GM12891 (cell line): ENCODE measurements at places on chromosomes 4 and X.

GRCh38 chr4:37436546-37436945 lies 192.0 kb downstream of the NWD2 start:
- no peak for DNase-seq

DNA sequence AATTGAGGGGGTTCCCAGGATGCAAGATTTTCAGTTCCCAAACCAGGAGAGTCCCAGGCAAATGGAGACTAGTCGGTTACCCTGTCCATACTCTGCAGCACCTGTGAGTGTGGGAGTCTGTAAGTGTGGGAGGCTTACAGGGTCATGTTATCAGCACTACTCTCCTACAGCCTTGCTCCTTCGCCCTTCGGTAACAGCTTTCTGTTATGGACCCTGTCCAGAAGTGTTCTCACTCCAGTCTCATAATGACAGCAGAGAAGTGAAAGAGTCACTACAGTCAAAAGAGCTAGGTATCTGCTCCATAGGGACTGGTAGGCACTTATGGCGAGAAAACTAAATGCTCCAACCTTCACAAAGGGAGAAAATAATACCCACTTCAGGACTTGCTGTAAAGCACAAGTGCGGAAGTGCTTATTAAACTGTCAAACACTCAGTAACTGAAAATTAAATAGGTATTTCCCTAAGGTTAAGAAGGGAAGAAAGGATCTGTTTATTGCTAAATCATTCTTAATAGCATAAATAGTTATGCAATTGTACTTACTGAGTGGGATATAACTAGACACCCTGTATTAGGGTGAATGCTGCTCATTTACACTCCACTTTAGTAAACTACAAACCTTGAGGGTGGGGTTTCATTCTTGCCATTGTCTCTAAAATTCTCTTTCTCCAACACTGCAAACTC lies 2.7 kb upstream of the ADH7 start:
- no peak for DNase-seq

DNA sequence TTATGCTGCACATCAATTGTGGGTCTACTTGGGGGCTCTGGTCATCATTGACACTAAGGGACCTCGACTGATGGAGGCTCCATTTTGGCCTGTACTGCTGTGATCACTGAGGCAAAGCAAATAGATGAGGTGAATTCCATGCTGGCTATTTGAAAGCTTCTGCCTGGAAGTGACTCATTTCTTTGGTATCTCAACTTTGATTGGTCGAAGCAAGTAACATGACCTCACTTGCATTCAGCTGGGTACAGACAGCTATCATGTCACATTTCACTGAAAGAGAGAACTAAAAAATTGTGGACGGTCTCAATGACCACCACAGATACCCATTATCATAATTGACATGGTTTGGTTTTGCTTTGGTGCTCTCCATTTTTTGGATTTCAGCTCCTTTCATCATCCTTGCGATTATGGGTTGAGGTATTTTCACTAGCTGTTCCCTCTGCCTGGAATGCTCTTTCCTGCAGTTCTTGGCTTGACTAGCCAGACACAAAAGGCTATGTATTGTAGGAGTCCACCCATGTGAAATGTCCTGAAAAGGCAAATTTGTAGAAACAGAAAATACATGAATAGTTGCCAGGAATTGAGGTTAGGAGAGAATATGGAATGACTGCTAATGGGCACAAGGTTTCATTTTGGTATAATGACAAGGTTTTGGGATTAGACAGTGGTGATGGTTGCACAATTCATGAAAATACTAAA lies 369.2 kb upstream of the LCORL start:
- DNase-seq, result no peak

DNA sequence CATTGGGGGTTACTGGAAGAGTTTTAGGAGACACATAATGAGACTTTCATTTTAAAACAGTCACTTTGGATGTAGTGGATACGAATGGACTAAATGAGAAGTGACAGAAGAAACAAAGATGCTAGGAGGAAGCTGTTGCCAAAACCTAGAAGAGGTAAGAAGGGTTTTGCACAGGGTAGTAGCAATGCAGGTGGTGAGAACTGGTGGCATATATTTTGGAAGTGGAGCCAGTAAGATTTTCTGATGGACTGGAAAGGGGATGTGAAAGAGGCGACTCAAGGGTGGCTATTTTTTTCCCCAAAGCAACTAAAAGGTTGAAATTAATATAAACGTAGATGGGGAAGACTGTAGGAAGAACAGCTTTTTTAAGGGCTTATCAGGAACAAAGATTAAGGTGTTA lies 462.0 kb downstream of the IL15 start:
- DNase-seq, result no peak

DNA sequence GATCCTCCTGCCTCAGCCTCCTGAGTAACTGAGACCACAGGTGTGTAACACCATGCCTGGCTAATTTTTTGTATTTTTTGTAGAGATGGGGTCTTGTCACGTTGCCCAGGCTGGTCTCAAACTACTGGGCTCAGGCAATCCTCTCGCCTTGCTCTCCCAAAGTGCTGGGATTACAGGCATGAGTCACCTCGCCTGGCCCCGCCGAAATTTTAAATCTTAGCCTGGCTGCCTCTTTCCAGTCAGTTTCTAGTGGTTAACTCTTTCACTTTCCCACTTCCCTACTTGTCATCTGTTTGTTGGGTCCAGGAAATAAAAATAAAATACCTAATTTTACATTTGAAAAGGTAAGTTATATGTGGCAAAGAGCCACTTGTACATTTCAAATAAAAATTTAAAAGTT lies 62.4 kb downstream of the TMEM165 start:
- DNase-seq, result no peak

DNA sequence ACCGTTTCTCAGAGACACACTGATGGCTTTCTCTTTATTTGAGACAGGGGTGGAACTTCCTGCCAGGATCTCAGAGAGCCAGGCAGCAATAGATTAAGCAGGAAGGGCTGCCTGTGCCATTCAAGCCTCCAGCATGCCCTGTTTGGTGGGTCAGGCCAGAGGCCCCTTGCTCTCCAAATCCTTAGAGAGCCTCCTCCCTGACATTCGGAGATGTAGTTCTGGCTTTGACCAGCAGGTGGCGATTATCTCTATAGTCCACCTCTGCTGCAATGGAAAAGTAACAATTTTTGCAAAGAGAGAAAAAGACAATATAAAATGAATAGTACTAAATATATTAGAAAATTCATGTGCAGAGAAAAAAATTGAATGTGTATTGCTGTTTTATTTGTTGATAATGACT lies 93.9 kb downstream of the NXF2B start:
- DNase-seq, result peak; percentile 0

- DNase-seq, result no peak
These were observed 9.5 kb downstream of the HPGDS start for GRCh38 chr4:94332983-94333590.

- no peak for DNase-seq
These were observed 46.7 kb downstream of the PHKA2 start for GRCh38 chrX:18937173-18937572.

DNA sequence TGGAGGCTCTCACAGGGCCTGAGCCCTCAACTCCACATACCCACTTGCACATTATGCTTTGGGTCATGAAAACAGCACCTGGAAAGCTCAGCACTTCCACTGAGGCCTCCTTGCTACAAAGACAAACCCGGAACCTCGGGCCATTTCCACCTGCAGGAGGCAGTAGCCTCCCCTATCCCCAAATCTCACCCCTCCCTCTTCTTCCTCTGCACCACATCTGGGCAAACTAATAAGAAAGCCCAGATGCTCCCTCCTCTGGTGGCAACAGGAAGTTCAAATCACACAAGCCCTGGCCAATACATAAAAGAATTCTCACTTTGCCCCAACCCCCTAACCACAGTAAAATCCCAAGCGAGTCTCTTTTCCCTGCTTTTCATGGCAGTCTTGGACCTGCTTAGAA lies 136.4 kb downstream of the MAPK10 start:
- DNase-seq, result peak; percentile 2

- no peak for DNase-seq
These were observed 8.0 kb downstream of the RADX start for GRCh38 chrX:106619797-106620196.

DNA sequence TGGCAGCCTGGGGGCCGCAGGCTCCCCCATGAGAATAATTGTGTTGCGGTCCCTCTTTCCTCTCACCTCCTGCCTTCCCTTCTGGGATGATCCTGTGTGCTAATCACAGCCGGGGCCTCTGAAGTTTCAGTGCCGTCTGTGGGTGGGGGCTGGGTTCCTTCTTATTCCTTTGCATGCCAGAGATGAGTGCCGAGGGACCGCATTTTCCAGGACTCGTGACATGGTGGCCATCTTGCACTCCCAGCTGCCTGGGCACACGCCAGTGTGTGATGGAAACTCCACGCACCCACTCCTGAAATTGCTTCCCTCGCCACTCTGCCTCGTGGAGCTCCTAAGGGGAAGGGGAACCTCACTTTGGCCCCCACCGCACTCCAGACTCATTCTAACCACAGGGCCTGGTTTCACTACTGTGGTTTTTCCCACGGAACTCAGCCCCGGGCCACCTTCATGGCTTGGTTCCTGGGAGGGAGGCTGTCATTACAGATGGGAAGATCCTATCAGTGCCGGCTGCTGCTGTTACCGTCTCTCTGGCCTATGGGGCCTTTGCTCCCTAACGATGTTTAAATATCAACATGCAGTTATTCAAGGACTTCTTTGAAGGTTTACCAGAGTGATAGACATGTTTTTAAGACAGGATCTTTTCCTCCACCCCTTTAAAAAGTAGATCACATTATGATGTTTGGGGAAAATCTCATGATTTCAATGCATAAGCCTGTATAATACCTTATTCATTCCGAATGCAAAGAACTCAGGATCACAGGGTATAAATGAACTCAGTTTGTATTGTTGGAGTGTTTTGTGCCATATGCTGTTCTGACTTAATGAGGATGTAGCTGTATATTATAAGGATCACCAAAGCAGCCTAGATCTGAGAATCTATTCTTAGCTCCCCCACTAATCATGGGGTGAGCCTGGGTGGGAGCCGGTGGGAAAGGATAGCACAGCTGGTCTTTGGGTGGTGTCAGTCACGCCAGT lies 89.6 kb downstream of the SORCS2 start:
- DNase-seq, result no peak

DNA sequence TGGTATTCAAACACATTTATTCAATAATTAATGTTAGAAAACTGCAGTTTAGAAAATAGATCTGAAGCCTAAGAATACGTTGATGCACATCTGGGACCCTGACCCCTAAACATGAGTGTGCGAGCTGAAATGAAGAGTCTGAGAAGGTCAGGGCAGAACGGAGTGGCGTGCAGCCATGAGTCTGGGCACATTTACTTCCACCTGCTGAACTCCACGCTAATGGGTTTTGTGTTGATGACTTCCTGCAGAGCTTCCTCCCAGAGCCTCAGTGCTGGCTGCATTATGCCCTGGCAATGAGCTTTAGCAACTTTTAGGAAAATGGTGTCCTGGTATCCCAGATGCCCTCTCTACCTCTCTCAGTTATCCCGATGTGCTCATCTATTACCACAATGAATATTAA lies 53.1 kb downstream of the FAM114A1 start:
- no peak for DNase-seq

- DNase-seq, result no peak
These were observed 13.2 kb downstream of the CC2D2A start for GRCh38 chr4:15482842-15483241.

DNA sequence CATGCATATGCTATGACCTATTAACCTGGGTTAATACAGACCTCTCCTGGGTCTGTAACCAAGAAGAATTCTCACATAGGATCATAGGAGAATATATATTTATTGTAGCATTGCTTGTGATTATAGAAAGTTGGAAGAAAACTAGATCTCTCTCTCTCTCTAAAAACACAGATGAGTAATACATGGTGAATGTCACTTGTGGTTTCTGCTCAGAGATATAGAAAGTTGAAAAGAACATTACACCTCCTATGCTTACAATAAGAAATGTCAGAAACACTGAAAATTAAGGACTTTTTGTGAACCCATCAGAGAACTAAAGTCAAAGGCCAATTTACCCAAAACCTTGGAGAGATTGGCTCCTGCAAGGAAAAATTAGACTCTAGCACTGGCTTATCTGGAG lies 1389.5 kb downstream of the FAM133A start:
- no peak for DNase-seq

DNA sequence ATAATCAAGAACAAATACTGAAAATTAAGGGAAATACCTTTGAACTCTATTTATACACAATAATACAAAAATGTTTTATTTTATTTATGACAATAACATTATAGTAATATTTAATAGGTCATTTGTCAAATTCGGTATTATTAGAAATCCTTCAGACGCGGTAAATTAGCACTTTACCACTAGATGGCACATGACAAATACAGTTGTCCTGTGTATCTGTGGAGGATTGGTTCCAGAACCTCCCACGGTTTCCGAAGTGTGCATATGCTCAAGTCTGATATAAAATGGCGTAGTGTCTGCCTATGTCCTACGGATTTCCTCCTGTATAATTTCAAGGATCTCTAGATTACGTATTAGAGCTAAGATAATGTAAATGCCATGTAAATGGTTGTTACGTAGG lies 8.1 kb upstream of the LINC00632 start:
- no peak for DNase-seq

GRCh38 chrX:12304261-12304660 lies 166.0 kb downstream of the FRMPD4 start:
- no peak for DNase-seq

- no peak for DNase-seq
These were observed 44.9 kb downstream of the FIP1L1 start for GRCh38 chr4:53422367-53422766.

DNA sequence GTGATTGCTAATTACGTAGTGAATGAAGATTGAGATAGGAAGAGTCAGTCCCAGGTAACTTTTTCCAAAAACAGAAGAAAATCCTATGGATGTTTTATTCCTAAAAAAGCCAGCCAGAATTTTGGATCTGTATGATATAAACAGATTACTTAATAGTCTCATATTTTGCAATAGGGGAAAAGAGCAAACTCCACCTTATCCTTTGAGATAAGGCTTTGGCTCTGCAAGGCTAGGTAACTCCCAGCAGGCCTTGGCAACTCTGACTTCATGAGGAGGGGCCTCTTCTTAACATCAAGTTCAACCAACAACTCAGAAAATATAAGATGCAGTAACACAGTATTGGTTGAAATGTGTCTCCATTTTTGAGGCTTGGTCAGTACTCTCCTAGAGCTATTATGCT lies 98.7 kb upstream of the SLC4A4 start:
- DNase-seq, result no peak

DNA sequence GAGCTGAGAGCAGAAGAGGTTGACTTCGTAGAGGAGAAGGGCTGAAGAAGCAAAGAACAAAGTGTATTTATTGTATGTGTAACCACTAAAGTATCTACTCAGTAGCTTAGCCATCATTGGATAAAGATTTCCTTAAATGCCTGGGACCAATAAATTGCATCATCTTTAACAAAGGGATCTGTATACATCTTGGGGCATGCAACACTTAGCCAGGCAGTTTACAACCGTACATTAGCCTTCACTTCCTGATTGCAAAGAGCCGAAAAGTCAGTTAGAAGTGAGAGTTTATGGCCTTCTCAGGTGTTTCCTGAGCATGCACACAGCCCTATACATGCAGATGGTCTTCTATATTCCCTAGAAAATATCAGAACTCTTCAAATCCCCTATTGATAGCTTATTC lies 68.0 kb upstream of the MAGED1 start:
- no peak for DNase-seq

DNA sequence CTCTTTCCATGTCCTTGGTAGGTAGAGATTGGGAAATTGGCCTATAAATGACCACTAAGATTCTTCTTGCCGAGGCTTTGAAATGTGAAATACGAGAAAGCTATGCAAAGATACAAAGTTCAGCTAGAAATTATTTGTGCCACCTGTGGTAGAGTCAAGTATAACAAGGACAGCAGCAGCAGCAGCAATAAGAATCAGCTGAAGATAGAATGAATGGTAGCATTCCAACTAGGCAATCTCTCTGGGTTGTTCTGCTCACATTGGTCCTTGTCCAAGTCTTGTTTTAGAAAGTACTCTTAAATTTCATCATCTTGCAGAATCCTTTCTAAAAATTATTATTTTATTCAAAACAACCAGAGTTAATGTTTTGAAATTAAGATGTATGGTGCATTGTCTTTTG lies 67.8 kb upstream of the PCDH10 start:
- DNase-seq, result no peak
